AML-193 (cell line): ENCODE measurements at places on chromosomes 4 and X.

DNA sequence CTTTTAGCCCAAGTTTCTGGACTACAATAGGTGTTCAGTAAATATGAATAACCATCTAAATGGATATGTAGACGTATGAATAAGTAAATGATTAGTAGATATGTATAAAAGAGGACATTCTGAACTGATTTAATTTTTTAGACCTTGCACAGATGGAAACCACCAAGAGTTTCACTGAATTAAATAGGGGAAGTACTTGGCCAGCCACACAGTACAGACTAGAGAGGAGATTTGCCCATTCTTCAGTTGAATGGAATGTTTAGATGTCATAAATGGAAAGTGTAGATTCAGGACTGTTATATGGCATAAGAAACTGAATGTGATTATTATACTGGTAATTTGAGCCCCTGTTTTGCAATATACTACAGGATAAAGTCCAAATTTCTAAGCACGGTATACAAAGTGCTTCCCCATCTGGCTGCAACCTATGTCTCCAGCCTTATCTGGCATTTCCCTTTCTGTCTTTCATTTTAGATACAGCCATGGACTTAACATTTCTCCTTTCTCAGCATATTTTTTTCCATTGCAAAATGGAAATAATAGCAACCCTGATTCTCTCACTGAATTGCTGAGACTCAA is 137.8 kb upstream of the HS3ST1 start:
- no peak for DNase-seq

GRCh38 chrX:54076903-54077302 is 32.6 kb upstream of the PHF8 start:
- DNase-seq, result no peak

- no peak for DNase-seq
Observed at GRCh38 chrX:65925005-65925404, 114.9 kb downstream of the VSIG4 start.

- no peak for DNase-seq
Observed at GRCh38 chr4:162229670-162230069, 65.9 kb upstream of the FSTL5 start.

DNA sequence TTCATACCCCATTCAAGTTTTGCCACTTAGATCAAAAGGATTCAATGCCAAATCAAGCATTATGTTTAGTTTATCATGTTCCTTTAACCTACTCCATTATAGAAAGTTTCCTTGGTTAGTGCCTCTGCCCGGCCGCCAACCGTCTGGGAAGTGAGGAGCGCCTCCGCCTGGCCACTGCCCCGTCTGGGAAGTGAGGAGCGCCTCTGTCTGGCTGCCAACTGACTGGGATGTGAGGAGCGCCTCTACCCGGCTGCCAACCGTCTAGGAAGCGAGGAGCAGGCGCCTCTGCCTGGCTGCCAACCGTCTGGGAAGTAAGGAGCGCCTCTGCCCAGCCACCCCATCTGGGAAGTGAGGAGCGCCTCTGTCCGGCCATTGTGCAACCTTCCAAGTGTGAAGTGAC is 36.3 kb upstream of the PDGFRA start:
- no peak for DNase-seq

GRCh38 chr4:163866728-163867315 is 372.3 kb downstream of the TMA16 start:
- DNase-seq, result no peak

DNA sequence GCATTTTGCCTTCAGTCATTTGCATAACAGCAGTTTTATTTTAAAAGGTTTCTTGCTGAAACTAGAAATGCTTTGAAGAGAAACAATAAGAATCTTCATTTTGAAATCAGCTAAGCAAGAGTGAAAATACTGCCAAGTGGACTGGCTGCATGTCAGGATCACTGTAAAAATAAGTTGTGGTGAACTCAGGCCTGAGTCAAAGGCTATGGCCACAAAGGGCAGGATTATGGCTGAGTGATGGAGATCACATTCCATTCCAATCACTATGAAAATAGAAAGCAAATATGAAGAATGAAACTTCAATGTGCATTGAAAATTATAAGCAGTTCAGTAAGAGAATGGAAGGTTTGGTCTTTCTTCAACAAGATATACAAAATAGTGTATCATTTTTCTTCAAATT is 224.5 kb downstream of the PCDH18 start:
- DNase-seq, result no peak

GRCh38 chr4:100372432-100372831 is 145.4 kb downstream of the EMCN start:
- DNase-seq, result peak; percentile 33

- no peak for DNase-seq
Observed at GRCh38 chr4:103075435-103075893, 1.1 kb downstream of the SLC9B2 start.

- peak; percentile 28 for DNase-seq
Observed at GRCh38 chr4:41963105-41963504, 18.5 kb upstream of the DCAF4L1 start.

DNA sequence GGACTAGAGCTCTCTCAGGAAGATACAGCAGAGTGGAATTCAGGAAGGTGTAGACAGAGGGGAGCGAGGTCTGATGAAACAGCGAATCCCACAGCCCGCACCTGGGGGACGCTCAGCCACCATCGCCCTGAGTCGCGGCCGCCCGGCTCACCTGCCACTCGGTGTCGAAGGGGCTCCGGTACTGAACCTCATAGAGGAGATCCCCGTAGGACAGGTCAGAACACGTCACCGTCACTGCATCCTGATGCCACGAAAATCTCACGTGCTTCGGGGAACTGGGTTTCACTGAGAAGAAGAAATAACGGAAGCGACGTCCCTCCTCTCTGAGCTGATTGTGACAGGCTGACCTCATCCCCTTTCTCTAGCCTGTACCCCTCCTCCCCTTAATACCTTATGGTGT is 10.2 kb downstream of the CRLF2 start:
- DNase-seq, result no peak

GRCh38 chrX:124263743-124264142 is 68.7 kb upstream of the TEX13D start:
- no peak for DNase-seq

DNA sequence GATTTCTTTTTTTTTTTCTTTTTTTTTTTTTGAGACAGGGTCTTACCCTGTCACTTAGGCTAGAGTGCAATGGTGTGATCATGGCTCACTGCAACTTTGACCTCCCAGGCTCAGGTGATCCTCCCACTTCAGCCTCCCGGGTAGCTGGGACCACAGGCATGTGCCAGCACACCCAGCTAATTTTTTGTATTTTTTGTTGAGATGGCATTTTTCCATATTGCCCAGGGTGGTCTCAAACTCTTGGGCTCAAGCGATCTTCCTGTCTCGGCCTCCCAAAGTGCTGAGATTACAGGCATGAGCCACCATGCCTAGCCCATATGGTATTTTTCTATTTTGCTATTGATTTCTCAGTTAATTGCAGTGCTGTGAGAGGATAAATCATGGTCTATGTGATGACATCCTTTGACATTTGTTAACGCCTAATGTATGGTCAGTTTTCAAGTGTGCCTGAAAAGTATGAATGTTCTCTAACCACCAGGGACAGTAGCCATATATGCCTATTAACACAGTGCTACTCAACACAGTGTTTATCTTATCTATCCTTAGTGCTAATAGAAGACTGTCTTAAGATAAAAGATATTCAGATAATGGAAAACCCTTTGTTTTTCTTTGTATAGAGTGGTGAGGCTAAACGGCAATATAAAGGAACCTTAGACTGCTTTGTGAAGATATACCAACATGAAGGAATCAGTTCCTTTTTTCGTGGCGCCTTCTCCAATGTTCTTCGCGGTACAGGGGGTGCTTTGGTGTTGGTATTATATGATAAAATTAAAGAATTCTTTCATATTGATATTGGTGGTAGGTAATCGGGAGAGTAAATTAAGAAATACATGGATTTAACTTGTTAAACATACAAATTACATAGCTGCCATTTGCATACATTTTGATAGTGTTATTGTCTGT is 9.1 kb upstream of the HSPA4L start:
- DNase-seq, result no peak
